ENCODE measurements at places on chromosomes 4 and X. TPM values are rescaled to one million over a fixed set of nuclear protein-coding genes. Genes with fewer than 3 reads are reported as not detected.

- H3K27ac ChIP-seq: no peak overlapping the region
- H3K27me3 ChIP-seq: peaks cover 14% of the 10 kb centered on the region
- H3K4me1 ChIP-seq: peaks cover 7% of the 10 kb centered on the region
These were observed 80.4 kb upstream of the GPC4 start for GRCh38 chrX:133495464-133496391.

- H3K36me3 ChIP-seq: no peaks in the 10 kb centered on the region
- no peaks in the 10 kb centered on the region for H3K27me3 ChIP-seq
- no peak for DNase-seq
- H3K4me3 ChIP-seq: no peak overlapping the region
These were observed 119.5 kb upstream of the LIMCH1 start for GRCh38 chr4:41418444-41418843.

SHISA3 gene
- total RNA-seq: 2.2 TPM

CBLL2 gene
- not detected for total RNA-seq

DNA sequence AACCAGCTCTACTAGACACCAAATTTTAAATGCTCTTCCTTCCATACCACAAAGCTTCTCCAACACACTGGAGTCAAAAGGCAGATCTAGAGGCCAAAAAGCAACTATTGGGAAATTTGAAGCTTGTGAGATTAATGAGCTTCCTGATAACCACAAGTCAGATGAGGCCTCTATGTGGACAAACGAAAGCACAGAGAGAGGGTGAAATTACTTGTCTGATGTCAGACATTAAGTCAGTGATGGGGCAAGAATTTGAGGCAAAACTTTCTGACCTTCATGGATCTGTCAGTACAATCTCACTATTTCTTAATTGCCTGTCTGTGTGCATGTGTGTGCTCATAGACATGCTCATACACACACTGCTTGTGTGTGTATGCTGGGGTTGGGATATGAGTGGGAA lies 103.6 kb downstream of the GUCY2F start:
- DNase-seq: no peak
- no peaks in the 10 kb centered on the region for H3K36me3 ChIP-seq
- H3K4me3 ChIP-seq: no peak overlapping the region
- no peaks in the 10 kb centered on the region for H3K4me1 ChIP-seq

- no peak overlapping the region for H3K4me3 ChIP-seq
- H3K4me1 ChIP-seq: no peaks in the 10 kb centered on the region
- no peaks in the 10 kb centered on the region for H3K36me3 ChIP-seq
- DNase-seq: no peak
These were observed 160.3 kb upstream of the FRG1 start for GRCh38 chr4:189780391-189780790.

GRCh38 chr4:1398681-1399507 lies 7.3 kb downstream of the NKX1-1 start:
- H3K27me3 ChIP-seq: peaks cover 12% of the 10 kb centered on the region
- DNase-seq: no peak
- H3K36me3 ChIP-seq: peaks cover 12% of the 10 kb centered on the region
- no peak overlapping the region for H3K4me3 ChIP-seq
- H3K27ac ChIP-seq: no peak overlapping the region

All from lung (tissue), 17 donors.